ENCODE measurements at places on chromosomes 12 and 14. TPM values are rescaled to one million over a fixed set of nuclear protein-coding genes. Genes with fewer than 3 reads are reported as not detected.

- no peak for DNase-seq
Observed at GRCh38 chr12:15708396-15709076, 80.7 kb downstream of the EPS8 start.

DNA sequence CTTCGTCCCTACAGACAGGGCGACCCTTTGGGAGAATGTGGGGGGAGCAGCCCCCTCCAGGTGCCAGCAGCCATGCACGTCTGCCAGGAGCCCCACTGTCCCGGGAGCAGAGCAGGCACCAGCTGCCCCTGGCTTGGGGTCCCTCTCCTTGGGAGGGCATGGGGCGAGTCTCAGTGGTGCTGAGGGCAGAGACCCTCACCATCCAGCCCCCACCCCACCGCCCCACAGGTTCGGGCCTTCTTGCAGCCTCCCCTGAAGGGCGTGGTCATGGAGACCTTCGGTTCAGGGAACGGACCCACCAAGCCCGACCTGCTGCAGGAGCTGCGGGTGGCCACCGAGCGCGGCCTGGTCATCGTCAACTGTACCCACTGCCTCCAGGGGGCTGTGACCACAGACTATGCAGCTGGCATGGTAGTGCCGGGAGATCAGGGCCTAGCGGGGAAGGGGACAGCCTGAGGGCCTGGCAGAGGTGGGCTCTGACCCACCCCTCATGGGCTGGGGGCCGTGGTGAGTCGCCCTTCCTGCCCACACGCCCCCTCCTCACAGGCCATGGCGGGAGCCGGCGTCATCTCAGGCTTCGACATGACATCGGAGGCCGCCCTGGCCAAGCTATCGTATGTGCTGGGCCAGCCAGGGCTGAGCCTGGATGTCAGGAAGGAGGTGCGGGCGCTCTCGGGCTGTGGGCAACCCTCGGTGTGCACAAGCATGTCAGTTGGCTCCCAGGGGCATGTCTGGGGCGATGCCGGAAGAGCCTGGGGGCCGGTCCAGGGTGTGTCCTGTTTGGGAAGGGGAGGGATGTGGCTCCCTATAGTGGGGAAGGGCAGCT, 18.8 kb downstream of the ASPG start:
- no peak for DNase-seq

- DNase-seq = no peak
Observed at GRCh38 chr14:58637040-58637390, 747 bp upstream of the DACT1 start.

Gene ATF7IP
- total RNA-seq = 24.3 TPM

All from Peyer's patch (tissue), 4 donors.